ENCODE measurements at places on chromosomes 3 and 15. TPM values are rescaled to one million over a fixed set of nuclear protein-coding genes. Genes with fewer than 3 reads are reported as not detected.

- no peak for DNase-seq
Measured at GRCh38 chr3:179376474-179376873, 29.0 kb downstream of the MFN1 start.

DNA sequence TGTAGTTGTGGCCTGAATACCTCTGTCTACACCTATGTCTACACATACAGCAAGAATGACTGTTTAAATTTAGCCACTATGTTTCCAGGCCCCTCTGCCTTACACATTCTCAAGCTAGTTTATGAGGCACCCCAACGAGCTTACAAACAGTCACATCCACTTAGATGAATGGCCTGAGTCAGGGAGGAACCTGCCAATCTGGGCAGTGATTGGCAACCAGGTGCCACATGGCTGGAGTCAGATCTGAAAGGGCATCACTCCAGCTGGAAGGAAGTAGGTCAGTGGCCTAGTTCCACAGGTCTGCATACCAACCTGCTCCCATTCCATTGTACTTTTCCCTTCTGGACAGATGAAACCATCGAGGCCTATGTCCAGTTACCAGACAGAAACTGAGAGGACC, 136.3 kb downstream of the FOXP1 start:
- DNase-seq, result no peak

DNA sequence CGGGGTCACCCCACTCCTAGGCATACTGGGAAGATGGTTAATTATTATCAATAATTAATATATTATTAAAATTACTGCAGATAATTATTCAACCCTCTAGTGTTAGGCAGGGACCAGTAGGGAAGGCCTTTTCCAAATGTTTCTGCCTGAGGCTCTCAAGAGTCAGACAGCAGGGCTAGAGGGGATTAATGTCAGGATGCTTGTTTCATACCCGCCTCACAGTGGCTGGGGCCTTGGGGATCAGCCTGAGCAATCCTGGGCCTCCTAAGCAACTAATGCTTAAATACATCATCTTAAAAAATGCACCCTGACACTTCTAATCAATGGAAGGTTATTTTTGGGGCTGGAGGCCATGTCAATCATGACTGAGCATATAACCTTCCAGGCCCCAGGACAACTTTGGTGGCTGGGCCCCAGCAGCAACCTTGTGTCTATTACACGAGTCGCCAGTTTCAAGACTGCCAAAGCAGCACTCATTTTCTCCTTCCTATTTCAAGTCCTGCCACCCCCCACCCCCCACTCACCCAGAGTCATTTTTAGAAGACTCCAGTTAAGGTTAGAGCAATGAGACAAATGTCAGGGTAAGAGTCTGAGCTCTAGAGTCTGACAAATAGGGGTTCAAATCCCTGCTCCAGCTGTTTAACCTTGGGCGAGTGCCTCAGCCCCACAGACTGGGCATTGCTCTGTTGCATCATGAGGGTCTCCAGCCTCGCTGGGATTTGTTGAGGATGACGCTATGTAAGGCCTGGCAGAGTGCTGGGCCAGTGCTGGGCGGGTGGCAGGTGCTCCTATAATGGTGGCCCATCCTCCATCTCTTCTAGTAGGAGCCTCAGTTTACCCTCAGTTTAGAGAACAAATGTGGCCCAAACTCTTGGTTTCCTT, 6.1 kb downstream of the AMOTL2 start:
- no peak for DNase-seq

DNA sequence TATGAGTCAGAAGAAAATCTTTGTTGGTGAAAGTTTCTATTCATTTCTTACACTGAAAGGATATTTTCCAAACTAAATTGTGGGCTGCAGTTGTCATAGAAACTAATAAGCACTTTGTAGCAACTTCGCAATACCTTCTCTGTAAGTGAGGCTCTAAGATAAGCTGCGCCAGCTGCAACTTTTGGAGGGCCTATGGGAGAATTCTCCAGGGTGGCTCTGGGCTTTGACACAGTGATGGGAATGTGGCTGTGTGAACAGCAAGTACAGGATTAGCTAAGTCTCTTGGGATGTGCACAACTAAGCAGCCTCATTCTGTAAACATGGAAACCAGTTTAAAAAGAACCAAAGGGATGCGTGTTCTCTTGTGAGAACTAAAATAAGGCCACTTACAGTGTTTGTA, 124.6 kb upstream of the SGO1 start:
- DNase-seq, result no peak

- no peak for DNase-seq
Measured at GRCh38 chr3:55409806-55410205, 77.3 kb downstream of the WNT5A start.

DNA sequence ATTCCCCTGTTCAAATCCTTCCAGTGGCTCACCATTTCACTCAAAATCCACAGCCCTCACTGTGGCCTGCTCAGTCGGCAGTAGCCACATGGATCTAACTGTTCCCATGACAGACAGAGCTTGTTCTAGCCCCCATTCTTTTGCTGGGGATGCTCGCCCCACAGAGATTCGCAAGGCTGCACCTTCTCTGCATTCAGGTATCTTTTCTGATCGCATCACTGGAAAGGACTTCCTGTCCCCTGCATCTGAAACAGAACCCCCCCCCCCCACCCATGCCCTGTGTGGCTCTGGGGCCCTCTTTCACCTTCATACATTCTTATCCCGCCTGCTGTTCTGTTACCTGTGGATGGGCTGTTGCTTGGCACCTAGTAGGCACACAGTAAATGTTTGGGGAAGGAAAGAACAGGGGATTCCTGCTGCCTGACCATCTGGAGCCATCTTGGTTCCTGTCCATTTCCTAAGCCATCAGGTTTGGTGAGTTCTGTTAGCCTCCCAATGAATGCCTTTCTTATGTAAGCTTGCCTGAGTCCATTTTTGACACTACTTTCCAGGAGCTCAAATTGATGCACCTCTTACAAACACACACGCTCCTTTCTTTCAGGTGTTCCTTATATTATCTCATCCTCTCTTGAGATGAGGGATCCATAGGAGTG, 42.9 kb upstream of the PGPEP1L start:
- DNase-seq, result no peak

GRCh38 chr3:36135863-36136262, 244.4 kb upstream of the STAC start:
- no peak for DNase-seq

DNA sequence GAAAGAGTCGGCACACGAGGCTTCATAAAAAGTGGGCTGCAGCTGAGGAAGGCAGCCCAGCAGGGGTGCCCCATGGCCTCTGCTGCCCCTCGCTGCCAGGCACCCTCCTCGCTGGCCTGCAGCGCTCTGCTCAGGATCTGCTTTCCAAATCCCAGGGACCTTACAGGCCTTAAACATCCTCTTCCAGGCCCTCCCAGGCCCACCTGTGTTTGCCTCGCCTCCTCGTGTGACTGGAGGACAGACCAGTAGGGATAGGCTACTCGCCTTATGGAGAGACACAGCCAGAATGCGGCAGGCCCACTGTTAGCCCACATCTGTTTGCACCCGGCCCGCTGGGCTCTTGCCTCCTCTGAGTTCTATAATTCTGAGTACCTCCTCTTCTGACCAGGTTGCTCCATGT, 124.5 kb upstream of the PLXNA1 start:
- no peak for DNase-seq

- DNase-seq, result no peak
Measured at GRCh38 chr3:8239095-8239494, 262.5 kb upstream of the LMCD1 start.

- DNase-seq, result no peak
Measured at GRCh38 chr15:39461536-39462130, 119.2 kb upstream of the THBS1 start.

GRCh38 chr3:133487204-133487603, 86.3 kb upstream of the CDV3 start:
- no peak for DNase-seq

DNA sequence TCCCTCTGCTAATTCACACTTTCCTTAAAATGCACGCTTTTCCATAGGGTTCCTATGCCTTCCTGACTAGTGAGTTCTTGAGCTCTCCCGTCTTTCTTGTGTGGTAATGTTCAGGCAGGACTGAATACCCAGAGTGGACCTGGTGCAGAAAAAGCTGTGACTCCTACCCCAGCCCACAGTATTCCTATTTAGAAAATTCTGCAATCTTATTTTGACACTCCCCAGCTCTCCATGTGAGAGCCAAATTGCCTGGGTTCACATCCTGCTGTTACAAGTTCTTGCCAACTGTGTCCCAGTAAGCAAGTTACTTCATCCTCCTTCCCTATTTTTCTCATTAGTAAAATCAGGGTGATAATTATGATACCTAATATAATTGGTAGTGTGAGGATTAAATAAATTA, 290.8 kb upstream of the SLCO3A1 start:
- DNase-seq, result no peak

DNA sequence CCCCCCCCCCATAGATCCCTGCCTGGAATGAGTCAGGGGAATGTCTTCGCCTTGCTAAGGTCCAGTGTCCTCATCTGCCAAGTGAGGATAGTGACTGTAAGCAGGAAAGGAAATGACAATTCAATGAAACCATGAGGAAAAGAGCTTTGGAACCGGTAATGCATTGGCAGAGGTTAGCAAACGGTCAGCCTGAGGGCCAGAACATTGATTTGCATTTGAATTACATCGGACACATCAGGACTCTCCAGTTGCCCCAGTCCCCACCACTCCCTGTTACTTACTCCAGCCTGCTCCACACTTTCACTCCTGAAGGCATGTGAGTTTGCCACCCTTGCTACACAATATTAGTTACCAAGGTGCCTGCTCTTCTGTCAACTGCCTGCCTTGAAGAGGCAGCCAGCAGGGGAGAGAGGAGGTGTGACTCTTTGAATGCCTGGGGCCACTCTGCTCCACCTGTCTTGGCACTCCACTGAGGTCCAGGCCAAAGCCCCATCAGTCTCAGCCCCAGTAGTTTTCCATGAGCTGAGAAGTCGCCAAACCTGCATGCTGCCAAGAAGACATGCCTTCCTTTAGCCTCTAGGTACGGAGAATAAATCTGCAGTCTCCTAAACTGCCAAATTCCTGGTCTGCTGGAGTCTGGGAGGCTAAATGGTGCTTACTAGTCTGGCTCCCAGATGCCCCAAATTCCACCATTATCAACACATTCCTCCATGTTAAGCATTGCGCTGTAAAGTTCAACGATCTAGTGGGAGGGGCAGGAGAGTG, 191.7 kb upstream of the TLE3 start:
- peak; percentile 18 for DNase-seq

DNA sequence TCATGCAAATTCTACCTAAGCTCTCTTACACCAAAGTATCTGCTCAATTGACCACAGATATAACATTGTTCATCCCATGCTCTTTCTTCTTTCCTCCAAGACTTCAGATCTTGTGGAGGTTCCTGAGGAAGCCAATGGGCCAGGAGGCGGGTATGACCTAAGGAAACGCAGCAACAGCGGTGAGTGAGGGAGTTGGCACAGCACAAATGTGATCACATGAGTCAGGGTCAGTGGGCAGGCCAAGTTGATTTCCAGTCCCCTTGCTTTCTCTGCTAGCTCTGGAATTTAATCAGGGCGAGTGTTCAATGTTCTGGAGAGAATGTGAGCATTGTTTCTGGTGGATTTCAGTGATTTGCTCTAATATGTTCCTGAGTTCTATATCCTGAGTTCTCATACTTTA, 112.7 kb downstream of the STAC start:
- DNase-seq, result no peak

GRCh38 chr3:133124511-133124910, 86.3 kb downstream of the TMEM108 start:
- no peak for DNase-seq

DNA sequence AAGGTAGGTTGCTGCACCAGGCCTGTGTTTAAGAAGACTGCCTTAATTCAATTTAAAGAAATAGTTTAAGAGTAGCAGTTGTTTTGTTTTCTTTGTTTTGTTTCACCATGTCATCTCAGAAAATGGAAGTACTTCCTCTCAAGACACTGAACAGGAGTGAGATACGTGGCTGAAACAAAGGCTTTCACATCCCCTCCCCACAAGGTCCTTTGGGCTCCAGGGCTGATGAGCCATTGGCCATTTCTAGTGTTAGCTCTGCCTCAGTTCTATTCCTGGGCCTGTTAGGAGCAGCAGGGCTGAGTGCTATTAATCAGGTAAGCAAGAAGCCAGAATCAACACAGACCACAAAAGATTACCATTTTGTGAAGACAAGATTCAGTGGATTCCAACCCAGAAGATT, 132.8 kb downstream of the KCNAB1 start:
- DNase-seq, result no peak

GRCh38 chr15:77163781-77164384, 93.0 kb upstream of the TSPAN3 start:
- DNase-seq, result no peak

GRCh38 chr15:77002436-77002835, 7.5 kb downstream of the PSTPIP1 start:
- DNase-seq, result no peak

DNA sequence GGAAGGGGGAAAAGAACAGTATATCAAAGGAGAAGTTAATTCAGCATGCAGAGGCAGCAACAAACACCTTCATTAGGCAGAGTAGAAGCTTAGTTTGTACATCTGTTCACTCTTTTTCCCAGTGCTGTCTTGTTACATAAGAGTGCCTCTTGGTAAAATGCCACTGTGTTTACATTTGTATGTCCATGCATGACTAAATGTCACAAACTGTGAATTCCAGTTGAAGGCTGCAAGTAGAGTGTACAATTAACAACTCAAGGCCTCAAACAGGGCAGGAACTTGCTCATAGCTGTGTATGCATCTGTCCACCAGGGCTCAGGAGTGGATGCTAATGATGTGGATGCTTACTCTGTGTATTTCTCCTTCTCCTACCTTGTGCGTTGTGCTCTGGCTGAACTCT, 214.2 kb upstream of the TPM1 start:
- DNase-seq, result no peak

DNA sequence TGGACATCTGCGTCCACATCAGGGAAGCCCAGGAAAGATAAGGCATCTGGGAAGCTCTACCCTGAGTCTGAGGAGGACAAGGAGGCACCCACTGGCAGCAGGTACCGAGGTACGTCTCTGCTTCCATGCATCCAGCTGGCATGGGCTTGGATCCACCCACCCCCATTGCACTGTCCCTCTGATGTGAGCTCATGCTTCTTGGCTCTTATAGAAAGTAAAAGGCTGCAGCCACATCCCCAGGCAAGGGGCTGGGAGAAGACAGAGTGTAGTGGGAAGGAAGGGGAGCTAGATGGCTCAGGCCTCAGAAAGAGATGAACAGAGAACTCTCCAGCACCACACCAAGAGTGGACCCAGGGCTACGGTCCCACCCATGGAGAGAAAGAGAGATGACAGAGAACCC, 18.2 kb downstream of the PTH1R start:
- DNase-seq, result no peak

DNA sequence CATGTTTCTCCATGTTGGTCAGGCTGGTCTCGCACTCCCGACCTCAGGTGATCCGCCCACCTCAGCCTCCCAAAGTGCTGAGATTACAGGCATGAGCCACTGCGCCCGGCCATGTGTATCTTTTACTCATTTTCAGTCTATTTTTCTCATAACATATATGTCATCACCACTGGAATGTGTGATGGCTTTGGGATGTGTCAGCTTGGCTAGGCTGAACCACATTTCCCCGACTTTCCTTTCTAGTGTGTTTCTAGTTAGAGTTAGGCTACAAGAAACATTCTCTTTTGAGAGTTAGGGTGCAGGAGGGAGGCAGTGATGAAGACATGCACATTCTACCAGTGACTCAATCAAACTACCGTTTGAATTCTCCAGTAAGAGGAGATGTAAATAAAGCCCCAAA, 444.9 kb upstream of the THBS1 start:
- no peak for DNase-seq

The RASL12 gene
- 15.4 TPM for total RNA-seq

The SPATA12 gene
- not detected for total RNA-seq

The ROPN1 gene
- not detected for total RNA-seq

The FES gene
- total RNA-seq, result 14.7 TPM

The DAZL gene
- not detected for total RNA-seq

The CCDC39 gene
- 1.3 TPM for total RNA-seq

The HRG gene
- not detected for total RNA-seq

The DLEC1 gene
- total RNA-seq, result 2.8 TPM

The UROC1 gene
- not detected for total RNA-seq

The ITIH1 gene
- not detected for total RNA-seq
